NCI-H1930 (cell line): ENCODE measurements at places on chromosomes 1 and 21.
A peak's percentile ranks its signal among the peaks of the same experiment; 100 is the strongest.

- no peak for DNase-seq
Observed at GRCh38 chr1:196685506-196685905, 33.7 kb downstream of the CFH start.

GRCh38 chr1:36101546-36101945 lies 12.9 kb downstream of the ADPRS start:
- no peak for DNase-seq

- no peak for DNase-seq
Observed at GRCh38 chr21:46264046-46264689, 21.2 kb downstream of the MCM3AP start.

- no peak for DNase-seq
Observed at GRCh38 chr1:119139403-119139802, 1.1 kb downstream of the WARS2 start.

DNA sequence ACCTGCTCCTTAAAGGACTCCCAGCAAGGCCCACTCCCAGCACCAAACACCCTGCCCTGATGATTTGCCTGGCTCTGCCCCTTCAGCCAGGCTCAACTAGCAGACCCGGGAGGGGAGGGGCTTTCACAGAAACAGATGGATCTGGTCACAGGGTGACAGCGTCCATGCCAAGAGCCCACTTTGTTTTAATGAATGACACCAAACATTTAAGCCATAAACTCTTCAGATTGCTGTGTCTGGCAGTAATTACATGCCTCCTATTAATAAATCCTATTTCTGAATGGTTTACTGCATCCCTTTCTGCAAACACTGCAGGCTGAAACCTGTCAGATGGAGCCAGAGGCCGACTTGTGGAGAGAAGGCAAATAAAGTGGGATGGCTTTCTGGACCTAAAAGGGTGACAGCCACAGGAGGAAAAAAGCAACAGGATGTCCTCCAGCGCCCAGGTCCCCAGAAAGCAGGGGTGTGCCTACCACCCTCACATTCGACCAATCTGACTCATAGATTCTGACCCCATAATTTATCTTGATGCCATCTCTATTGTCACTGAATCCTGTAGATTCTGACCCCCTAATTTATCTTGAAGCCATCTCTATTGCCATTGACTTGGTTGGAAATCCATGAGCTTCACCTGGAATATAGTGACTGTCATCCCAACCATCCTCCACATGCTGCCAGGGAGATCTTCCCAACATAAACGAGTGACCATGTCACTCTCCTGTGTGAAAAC lies 200.9 kb downstream of the PLPP3 start:
- DNase-seq = no peak

- no peak for DNase-seq
Observed at GRCh38 chr1:232194424-232194823, 435.5 kb downstream of the SIPA1L2 start.

GRCh38 chr1:3384407-3384806 lies 70.1 kb upstream of the ARHGEF16 start:
- no peak for DNase-seq

- no peak for DNase-seq
Observed at GRCh38 chr1:39214998-39215873, 10.7 kb downstream of the MACF1 start.

- no peak for DNase-seq
Observed at GRCh38 chr1:170218257-170218650, 72.5 kb downstream of the NTMT2 start.

GRCh38 chr1:25243907-25244306 lies 3.3 kb downstream of the RSRP1 start:
- DNase-seq = no peak

- DNase-seq = no peak
Observed at GRCh38 chr21:42942244-42942643, 16.8 kb upstream of the ERVH48-1 start.

DNA sequence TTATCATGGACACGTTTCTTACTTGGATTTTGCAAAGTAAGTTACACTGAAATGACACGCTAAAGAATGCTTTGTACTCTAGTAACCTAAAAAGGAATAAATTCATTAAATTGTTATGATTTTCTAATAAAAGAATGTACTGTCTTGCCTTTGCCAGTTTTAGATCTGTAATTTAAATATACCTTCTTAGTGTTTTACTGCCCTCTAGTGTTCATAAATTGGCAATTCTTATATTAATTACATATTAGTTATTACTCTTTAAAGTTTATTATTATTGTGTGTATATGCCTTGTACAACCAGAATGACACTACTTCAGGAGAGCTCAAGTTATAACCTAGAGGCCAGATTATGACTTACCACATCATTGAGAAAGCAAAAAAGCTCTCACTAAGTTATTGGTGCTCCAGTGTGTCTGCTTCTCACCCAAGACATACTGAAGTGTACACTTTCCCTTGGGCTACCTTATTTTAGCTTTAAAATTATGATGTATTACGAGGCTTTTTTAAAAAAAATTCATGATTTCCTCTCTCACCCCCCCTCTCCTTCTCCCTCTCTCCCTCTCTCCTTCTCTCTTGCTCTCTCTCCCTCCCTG lies 169.9 kb downstream of the HS2ST1 start:
- peak; percentile 27 for DNase-seq

- no peak for DNase-seq
Observed at GRCh38 chr1:70331962-70332361, 22.6 kb downstream of the ANKRD13C start.

DNA sequence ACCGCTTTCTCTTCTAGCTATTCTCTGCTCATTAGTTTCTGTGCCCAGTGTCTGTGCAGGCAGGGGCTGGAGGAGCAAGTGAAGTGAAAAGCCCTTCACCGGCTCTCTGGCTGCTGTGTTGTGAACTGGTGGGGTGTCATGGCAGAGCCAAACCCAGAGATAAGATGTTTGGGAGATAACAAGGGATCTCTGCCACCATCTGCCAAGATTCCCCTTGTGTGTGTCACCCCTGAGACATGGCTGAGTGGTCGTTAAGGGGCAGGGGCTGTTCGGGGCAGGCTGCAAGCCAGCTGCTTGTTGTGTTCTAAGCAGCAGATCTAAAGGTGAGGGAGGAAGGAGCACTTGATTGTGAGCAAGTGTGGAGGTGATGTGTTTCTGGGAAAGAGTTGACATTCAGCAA lies 24.5 kb downstream of the CNIH3 start:
- no peak for DNase-seq

DNA sequence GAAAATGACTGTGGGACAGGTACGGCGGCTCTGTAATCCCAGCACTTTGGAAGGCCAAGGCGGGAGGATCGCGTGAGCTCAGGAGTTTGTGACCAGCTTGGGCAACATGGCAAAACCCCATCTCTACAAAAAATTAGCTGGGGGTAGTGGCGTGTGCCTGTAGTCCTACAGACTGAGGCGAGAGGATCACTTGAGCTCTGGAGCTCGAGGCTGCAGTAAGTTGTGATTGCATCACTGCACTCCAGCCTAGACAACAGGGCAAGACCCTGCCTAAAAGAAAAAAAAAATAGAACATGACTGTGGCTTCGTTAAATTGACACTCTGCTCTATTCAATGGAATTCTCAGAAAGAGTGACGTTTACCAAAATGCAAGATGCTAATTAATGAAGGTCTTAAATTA lies 3.9 kb upstream of the DBT start:
- DNase-seq = no peak

DNA sequence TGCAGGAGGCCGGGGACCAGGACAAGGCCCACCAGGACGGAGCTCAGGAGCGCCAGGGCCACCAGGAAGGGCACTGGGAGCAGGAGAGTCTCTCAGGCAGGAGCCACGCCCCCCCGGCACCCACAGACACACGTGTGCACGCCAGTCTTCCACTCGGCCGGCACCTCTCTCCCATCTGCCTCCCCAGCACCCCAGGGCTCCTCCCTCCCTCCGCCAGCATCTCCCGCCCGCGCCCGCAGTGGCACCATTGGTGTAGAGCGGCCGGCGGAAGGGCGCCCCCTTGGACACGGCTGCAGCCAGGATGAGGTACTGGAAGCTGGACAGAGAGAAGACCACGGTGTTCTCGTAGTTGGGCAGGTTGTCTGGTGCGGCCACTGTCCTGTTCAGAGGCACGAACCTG lies 6.1 kb upstream of the MFAP2 start:
- no peak for DNase-seq

- DNase-seq = no peak
Observed at GRCh38 chr1:2320006-2320405, 71.3 kb downstream of the MORN1 start.

DNA sequence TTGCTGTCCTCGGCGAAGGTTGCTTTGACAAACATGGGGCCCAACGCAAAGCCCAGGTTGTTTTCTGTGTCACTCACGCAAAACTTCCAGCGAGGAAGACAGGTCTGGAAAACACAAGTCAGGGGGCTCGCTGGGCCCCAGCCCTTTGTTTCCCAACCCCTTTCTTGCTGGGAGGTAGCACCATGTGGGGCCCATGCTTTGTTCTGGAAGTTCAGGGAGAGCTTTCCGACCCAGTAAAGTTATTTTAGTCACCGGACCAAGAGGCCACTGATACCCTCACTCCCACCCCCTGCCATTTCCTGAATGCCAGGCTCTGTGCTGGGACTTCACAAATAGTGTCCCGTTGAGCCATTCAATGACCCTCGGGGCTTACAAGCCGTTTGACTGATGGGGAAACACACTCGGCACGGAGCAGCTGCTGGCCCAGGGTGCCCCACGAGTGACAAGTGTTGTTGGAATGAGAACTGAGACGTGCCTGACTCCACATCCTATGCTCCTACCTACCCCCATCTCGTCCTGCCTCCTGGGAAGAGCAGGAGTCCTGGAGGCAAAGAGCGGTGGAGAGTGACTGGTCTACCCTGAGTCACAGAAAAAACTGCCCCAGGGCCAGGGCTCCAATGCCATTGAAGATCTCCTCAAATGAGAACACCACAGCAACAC lies 52.0 kb downstream of the ECE1 start:
- DNase-seq = no peak

DNA sequence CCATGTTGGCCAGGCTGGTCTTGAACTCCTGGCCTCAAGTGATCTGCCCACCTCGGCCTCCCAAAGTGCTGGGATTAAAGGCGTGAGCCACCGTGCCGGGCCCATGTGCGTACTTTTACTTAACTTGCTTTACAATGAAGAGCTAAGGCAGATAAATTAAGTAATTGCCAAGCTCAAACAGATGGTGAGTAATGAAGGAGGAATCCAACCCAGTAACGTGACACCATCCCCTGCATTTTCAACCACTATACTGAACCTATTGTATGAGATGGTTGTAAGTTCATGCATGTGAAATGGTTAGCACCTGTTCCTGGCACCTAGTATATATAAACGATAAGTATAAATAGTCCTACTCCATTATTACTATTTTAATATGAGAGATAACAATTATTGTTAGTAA lies 588.0 kb upstream of the BEND5 start:
- no peak for DNase-seq

- no peak for DNase-seq
Observed at GRCh38 chr1:43455213-43455889, 1.6 kb upstream of the HYI start.

- DNase-seq = peak; percentile 9
Observed at GRCh38 chr1:229843627-229844238, 217.7 kb downstream of the URB2 start.

GRCh38 chr1:41536361-41536802 lies 51.9 kb upstream of the EDN2 start:
- DNase-seq = no peak

GRCh38 chr21:42746593-42747275 lies 93.3 kb downstream of the PDE9A start:
- DNase-seq = no peak

- no peak for DNase-seq
Observed at GRCh38 chr1:233290396-233291034, 5.0 kb downstream of the PCNX2 start.

DNA sequence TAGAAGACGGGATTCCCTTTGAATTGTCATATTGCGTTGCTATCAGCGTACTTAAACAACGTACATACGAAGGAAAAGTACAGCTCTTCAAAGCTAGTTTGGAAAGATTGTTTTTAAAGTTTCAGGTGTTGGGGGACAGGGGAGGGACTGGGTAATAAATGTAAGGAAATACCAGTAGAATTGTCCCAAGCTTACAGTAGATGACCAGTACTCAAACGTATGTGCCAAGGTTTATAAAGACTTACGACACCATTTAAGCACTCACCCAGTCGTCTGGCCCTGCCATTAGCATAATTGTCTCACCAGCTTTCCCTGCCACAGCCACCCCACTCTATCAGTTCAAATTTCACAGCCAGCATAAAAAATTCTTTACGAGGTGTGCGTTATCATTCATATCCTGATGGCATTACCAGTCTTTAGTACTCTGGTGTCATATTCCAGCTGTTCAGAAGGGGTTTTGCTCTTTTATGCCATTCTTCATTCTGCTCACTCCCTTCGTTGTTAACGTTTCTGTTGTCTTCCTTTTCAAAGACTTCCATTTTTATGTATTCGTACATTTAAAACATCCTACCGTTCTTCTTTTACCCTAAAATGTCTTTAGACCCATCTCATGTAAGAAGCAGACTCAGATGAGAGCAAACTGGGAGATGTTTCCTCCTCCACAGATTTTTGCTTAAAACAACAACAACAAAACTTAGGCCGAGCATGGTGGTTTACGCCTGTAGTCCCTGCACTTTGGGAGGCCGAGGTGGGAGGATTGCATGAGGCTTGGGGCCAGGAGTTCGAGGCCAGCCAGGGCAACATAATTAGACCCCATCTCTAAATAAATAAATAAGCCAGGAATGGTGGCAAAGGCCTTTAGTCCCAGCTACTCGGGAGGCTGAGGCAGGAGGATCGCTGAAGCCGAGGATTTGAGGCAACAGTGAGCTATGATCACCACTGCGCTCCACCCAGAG lies 1.0 kb upstream of the HP1BP3 start:
- DNase-seq = no peak

GRCh38 chr21:44363278-44363677 lies 9.9 kb downstream of the TRPM2 start:
- no peak for DNase-seq

- no peak for DNase-seq
Observed at GRCh38 chr1:112981426-112981825, 25.4 kb upstream of the SLC16A1 start.

DNA sequence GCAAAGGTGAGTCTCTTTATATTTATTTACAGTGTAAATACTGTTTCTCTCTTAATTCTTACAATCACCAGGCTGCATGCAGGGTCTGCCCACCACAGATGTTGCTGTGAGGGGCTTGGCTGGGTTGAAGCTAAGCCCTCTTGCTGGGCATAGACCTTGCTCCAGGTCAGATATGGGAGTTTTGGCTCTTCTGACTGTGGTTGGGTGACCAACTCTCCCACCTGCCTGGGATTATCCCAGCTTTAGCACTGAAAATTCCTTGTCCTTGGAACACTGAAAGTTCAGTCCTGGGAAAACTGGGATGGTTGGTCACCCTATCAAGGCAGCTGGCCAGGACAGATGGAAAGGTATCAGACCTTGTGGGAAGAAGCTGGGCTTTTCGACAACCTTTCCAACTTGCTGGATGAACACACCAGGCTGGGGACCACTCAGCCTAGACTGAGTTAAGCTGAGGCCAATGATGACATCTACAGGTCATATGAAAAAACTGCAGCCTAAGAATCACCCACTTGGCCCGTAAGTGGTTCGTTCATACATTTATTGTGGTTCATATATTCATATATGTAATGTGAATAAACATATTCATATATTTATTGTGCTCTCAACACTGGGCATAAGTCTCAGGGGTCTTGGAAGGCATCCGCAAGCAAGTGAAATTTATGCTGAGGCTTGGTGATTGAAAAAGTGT lies 26.6 kb upstream of the HPDL start:
- DNase-seq = peak; percentile 33
